ENCODE measurements at places on chromosomes 6 and 20.
A peak's percentile ranks its signal among the peaks of the same experiment; 100 is the strongest.

GRCh38 chr6:36676141-36677058 is 2.1 kb upstream of the CDKN1A start:
- DNase-seq = no peak

DNA sequence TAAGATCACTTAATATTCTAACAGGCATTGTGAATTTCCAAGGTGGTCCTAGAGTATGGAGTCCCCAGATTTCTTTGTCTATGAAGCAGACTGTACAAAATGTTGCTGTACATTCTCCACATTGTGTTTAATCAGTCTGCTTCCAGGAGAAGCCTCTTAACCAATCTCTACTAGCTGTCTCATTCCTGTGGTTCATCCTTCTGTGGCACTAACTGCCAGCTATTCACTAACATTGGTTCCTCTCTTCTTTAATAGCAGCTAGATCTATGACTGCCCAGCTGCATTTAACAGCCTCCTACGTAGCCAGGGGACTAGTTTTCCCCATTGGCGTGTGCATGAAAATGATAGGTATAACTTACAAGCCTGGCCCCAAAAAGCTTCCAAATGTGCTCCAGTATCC is 395.4 kb downstream of the SAMD5 start:
- no peak for DNase-seq

- no peak for DNase-seq
Measured at GRCh38 chr20:60817891-60818290, 434.2 kb upstream of the CDH4 start.

DNA sequence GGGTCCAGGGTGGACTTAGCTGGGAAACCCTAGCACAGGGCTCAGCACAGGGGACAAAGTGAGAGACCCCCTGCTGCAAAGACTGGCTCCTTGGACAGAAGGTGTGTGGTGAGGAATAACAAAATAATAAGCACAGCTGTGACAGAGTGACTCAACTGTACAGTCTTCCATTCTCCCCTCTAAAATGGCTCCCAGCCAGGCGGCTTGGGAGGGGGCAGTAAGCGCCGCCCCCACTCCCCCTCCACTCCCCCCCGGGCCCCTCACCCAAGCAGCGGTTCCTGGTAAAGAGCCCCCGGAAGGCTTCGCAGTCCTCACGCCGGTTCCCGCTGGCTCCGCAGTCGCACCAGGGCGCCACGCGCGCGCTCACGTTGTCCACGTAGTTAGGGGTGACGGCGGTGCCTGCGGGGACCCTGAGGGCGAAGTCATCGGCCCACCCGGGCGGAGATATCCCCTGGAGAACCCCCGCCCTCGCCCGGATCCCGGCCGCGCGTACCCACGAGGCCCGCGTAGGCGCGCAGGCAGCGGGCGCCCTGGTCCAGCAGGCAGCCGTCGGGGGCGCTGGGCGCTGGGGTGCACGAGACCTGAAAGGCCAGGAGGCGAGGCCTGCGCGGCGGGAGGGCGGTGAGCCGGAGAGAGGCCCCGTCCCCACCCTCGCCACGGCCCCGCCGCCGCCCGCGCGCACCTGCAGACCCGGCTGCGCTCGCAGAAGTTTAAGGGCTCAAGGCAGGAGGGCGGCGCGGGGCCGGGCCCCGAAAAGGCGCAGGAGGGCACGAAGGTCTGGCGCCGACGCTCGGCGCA is 2.7 kb downstream of the GFRA4 start:
- no peak for DNase-seq

- no peak for DNase-seq
Measured at GRCh38 chr6:125952764-125953501, 3.6 kb upstream of the HINT3 start.

DNA sequence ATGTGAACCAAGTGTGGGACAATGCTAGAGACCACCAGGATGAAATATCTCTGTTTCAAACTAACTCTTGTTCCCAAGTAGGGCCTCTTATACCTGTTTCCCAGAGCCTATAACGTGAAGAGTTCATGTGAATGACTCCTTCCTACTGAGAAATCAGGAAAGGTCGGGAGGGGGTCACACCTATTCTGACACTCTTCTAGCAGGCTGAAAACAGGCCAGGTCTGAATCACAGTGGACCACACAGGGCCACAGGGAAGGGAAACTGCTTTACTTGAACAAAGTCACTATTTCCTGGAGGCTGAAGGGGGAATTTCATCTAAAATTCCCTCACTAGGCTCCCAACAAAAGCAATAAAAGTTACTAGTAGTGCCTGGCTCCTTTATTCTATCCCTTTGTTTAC is 88.4 kb upstream of the BMP2 start:
- no peak for DNase-seq

DNA sequence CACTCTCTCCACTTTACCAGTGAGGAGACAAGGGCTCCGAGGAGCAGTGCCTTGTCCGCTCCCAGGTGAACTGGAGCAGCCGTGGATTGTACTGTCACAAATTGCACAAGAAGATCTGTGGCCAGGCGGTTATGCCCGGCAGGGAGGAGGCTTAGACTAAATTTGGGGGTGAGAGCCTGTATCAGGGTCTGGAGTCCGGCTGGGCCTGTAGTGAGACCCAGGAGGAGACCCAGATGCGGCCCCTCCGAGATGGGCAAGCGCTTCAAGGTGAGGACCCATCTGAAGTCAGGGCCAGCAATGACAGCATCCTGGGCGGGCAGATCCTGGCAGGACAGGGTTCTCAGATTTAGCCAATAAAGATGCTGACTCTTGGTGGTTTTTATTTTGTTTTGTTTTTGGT is 27.6 kb downstream of the BANF2 start:
- DNase-seq = no peak

- DNase-seq = no peak
Measured at GRCh38 chr6:141460743-141461484, 671.8 kb upstream of the GJE1 start.

- no peak for DNase-seq
Measured at GRCh38 chr20:3470208-3470626, 601 bp upstream of the ATRN start.

DNA sequence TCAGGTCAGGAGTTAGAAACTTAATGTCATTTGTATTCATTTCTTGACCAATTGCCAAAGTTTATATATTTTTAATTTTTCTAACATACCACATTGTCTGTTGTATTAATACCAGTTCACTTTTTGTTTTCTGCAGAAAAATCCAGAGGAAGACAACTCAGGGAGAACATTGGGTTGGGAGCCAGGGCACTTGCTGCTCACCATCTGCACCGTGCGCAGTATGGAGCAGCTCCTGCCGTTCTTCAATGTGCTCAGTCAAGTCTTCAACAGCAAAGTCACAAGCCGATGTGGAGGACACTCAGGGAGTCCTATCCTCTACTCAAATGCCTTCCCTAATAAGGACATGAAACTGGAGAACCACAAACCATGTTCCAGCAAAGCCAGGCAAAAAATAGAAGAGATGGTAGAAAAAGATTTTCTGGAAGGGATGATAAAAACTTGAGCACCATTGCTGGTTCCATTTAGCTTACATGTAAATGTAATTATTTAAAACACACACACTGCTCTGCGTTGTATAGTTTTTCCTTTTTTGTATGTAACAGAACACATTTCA is 25.3 kb downstream of the PGM3 start:
- no peak for DNase-seq

DNA sequence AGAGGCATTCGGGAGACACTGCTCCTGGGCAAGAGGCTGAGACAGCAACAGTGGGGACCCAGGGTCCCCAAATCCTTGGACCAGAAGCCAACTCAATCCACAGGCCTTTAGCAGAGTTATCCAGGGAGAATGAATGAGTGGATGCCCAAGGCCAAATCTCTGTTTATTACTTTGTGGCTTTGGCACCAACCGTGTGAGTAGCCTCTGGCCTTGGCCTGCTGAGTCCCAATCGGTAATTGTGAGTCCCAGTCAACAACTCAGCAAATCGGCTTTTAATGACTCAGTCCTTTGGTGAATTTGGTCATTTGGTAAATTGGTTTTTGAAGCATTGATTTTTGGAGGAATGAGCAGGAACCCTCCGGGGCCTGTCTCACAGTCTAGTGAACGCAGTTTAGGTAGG is 29.1 kb upstream of the ECI2 start:
- no peak for DNase-seq

GRCh38 chr6:166567107-166567506 is 19.4 kb downstream of the RAMACL start:
- DNase-seq = no peak

DNA sequence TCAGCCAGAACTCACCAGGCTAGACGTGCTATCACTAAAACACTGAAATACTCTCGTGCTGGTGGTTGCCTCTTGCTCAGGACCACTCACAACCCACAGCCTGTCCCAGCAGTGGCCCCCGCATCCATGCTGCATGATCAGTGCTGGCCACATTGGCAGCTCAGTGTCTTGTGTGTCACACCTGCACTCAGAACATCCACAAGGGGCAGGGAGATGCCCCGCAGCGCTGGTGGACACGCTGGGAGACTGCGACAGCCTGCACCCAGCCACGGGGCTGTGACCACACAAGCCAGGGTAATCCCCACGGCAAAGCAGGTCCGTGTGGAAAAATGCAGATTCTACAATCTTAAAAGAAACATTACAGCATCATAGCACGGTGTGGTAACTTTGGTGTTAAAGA is 23.9 kb upstream of the APMAP start:
- DNase-seq = no peak

DNA sequence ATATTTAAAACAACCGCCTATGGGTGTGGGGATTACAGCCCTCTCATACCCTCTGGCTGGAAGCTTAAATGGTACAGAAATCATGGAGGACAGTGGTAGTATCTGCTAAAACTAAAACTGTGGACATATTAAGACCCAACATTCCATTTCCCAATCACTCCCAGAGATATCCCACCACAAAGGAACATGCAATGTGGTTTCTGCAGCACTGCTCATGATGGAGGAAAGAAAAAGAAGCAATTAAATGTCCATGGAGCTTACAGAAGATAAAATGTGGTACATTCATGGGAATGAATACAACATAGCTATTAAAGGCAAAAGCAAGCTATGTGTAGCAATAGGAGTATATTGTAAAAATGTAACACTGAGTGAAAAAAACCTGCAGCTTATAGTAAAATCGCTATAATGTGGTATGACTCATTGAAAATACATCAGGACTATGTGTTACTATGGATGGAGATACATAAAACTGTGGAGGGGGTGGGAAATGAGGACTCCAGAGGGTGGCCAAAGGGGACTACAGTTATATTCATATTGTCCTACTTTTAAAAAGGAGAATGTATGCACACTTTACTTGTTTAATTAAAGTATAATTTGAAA is 22.9 kb upstream of the NNAT start:
- DNase-seq = no peak

- DNase-seq = no peak
Measured at GRCh38 chr6:115783402-115784061, 277.2 kb downstream of the FRK start.

GRCh38 chr6:111013144-111013915 is 31.5 kb downstream of the RPF2 start:
- no peak for DNase-seq

- DNase-seq = no peak
Measured at GRCh38 chr6:12873691-12874090, 157.1 kb downstream of the PHACTR1 start.

DNA sequence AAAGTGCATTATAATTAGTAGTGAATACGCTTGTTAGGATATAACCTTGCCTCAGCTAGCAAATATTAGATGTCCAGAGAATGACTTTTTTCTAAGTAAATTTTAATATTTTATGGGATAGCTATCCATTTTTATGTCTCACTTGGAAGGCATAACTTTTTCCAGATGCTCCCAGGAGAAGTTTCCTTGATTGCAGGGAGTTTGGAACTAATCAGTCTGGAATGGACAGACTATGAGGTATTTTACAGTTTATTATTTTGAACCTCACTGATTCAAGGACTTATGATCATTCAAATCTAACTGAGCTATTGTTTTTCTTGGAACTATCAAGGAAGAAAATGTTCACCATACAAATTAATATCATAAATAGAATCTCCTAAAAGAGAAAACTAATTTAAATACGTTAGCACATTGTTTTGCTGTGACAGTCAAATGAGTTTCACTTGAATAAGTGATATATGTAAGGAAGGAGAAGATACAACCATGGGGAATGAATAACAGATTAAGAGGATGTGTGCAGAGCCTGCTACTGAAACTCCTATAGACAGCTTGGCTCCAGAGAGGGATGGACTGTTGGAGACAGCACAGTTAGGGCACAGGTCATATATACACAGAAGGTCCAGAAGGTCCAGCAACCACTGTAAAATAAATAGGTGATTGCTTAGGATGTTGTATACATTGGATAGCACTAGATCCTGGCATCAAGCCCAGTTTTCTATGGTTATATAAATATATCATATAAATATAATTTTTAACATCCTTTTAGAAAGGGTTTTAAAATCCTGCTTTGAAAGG is 20.6 kb upstream of the LCA5 start:
- DNase-seq = no peak

GRCh38 chr6:109105681-109106080 is 10.4 kb downstream of the CEP57L1 start:
- DNase-seq = no peak

DNA sequence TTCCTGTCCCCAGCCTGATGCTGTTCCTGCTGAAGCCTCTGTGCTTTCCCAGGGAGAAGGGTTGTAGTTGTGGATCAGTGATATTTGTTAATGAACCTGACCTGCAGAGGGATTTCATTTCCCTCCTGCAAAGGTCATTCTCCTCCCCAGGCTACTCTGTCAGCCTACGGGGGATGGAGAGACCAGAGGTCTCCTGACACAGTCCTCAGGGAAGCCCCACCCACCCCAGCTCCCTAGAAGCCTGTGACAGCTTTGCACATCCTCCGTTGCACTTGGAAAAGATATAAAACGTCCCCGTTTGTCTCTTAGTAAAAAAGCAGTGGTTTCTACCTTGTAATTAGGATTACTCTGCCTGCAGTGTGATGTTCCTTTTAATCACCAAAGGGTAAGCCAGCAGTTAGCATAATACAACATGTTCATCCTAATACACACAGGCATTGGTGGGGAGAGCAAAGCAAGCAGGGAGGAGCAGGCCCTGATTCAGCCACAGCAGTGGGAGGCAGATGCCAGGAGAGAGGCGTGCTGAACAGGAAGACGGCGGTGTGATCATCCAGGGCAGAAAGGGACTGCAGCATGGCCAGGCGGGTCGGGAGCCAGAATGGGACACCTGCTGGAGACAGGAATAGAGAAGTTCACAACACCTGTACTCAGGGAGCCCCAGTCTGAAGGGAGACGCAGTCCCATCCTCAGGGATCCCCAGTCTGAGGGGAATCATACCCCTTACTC is 293.5 kb downstream of the LRFN2 start:
- no peak for DNase-seq

- DNase-seq = no peak
Measured at GRCh38 chr6:170067923-170068360, 222.9 kb downstream of the DLL1 start.

DNA sequence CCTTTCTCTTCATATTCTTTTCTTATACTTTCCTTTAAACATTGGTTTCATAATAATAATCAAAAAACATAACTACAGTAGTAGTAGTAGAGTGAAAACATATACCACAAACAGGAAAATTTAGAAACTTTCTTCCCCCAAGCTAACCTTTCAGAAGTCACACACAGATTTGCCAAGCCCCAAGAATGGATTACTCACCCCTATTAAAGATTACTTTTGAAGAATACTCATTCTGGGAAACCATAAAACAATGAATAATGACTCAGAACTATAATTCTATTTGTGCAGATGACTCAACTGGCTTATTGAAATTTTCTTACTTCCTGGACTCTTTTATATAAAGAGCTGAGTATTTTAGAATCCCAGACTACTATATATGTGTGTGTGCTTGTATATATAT is 119.4 kb upstream of the GJE1 start:
- peak; percentile 20 for DNase-seq

GRCh38 chr6:10794239-10794638 is 44.1 kb downstream of the MAK start:
- no peak for DNase-seq

- DNase-seq = no peak
Measured at GRCh38 chr20:41200446-41201202, 63.3 kb downstream of the PLCG1 start.

Data from brain pericyte (primary cell).